ENCODE measurements at places on chromosomes 16 and 17. TPM values are rescaled to one million over a fixed set of nuclear protein-coding genes. Genes with fewer than 3 reads are reported as not detected.

DNA sequence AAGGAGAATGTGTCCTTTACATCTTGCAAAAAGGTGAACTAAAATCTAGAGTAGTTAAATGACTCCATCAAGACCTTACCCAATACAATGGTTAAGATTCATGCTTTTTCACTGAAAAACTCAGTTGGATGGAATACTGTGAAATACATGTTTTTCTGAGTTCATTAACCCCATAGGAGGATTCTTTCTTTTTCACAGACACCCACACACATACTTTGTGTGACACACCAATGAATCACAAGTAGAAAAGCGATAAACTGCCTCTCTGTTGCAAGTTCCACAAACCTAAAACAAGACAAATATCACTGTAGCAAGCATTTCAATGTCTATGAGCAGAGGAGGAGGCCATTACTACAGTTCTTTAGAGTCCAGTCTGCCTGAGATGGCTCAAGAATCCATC, 258.8 kb upstream of the CDH5 start:
- DNase-seq = no peak

- no peak for DNase-seq
Measured at GRCh38 chr16:75537776-75538175, 1.9 kb upstream of the CHST5 start.

DNA sequence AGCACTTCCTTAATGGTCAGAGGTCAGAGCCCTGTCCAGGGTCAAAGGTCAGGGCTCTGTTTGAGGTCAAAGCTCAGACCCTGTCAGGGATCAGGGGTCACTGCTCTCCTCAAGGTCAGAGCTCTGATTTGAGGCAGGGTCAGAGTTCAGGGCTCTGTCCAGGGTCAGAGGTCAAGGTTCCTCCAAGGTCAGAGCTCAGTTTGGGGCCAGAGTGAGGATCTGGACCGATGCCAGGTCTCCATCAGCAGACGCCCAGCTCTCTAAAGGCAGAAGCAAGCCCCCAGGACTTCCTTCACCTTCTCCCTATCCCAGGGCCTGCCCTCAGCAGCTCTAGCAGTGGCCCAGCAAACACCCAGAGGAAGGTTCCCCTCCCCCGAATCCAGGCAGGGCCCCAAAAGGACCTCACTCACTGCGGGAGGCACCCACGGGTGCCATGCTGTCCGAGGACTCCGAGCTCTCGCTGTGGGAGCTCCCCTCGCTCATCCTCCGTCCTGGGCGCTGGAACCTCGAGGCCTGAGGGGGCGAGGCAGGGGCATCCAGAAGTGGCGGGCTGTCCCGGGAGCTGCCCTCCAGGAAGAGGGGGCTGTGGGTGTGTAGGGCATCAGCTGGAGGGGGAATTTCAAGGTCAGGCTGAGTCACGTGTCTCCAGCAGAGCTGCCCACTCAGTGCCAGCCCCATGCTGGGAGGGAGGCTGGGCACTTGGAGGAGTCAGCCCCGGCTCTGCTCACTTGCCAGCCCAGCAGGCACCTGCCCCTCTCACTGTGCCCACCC, 26.7 kb downstream of the PIMREG start:
- DNase-seq = no peak

GRCh38 chr16:70759666-70760065, 41.3 kb downstream of the VAC14 start:
- DNase-seq = no peak

- no peak for DNase-seq
Measured at GRCh38 chr17:63647065-63647725, 25.0 kb downstream of the MAP3K3 start.

DNA sequence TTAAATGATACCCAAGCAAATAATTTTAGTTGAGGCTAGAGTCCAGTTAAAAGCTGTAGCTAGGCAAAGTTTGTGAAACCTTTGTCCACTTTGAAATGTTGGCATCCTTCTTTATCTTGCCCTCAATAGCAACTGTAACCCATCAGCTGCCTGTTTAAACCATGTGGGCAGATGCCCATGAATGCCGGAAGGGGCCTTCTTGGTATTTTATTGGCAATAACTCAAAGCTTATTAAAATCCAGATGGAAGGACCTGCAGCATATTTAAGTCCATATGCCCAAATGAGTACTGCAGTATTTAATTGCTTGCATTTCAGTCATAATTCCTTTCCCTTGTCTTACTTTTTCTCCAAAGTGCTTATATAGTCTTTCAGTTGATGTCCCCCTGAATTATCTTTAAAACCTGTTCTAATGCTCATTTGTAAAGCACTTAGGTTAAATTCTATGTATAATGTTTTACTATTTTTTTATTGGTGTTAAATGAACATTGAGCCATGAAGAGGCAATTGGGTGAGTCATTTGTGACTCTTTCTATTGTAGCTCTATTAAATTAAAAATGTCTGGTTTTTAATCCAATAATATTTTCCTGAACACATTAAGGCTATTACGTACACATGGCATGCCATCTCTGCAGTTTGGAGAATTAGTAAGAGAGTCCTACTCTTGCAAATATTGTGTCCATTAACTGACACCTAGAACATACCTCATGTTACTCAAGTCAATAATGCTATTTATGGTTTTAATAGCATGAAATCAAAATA, 225.3 kb downstream of the KCNJ2 start:
- DNase-seq = no peak

DNA sequence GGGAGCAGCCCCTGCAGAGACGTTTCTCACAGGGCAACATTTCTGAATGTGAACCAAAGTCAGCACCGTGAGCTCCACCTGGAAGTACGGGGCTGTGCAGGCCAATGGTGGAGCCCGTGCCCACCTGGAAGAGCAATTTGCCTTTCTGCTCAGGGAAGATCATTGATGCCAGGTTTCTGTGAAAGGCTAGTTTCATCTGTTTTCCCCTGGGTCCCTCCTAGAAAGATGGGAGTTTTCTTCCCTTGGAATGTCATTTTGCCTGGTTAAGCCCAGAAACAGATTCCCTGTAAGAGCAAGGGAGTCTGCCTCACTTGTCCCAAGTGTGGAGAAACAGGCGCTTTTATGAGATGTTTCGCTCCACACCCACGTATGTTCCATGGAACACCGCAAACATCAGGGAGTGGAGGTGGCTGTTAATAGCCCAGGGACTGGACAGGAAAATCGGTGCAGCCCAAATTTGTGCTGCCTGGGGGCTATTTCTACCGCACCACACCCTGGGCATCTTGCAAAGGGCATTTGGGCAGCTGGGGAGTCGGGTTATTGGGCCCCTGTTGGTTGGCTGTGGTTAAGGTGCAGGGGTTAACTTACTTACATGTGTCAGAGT, 2.6 kb downstream of the SLC6A4 start:
- no peak for DNase-seq

DNA sequence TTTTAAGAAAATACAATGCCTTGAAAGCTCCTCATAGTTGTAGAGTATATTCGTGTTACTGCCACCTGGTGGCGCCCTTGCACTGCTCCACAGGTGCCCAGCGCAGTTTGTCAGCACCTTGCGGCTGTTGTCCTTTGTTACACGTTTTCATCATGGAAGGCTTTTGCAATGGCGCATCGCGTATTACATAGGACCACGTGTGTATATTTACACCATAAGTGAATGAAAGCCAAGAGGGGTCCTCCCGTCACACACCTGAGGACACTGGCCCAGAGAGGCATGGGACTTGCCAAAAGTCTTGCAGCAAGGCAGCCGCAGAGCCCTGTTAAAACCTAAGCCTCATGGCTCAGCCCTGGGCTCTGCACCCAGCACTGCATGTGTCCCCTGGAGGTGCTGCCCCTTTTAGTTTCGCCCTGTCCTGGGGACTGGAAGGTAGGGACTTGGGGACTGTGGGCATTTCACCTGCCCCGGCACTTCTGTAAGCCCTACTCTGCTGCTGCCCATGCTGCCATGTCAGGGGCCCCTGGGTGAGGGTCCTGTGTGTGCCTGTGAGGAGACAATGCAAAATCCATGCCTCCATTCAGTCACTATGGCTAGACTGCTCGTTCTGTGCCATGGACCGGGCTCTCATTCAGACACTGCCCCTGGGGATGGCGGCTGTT, 24.3 kb downstream of the POLR3E start:
- peak; percentile 36 for DNase-seq

DNA sequence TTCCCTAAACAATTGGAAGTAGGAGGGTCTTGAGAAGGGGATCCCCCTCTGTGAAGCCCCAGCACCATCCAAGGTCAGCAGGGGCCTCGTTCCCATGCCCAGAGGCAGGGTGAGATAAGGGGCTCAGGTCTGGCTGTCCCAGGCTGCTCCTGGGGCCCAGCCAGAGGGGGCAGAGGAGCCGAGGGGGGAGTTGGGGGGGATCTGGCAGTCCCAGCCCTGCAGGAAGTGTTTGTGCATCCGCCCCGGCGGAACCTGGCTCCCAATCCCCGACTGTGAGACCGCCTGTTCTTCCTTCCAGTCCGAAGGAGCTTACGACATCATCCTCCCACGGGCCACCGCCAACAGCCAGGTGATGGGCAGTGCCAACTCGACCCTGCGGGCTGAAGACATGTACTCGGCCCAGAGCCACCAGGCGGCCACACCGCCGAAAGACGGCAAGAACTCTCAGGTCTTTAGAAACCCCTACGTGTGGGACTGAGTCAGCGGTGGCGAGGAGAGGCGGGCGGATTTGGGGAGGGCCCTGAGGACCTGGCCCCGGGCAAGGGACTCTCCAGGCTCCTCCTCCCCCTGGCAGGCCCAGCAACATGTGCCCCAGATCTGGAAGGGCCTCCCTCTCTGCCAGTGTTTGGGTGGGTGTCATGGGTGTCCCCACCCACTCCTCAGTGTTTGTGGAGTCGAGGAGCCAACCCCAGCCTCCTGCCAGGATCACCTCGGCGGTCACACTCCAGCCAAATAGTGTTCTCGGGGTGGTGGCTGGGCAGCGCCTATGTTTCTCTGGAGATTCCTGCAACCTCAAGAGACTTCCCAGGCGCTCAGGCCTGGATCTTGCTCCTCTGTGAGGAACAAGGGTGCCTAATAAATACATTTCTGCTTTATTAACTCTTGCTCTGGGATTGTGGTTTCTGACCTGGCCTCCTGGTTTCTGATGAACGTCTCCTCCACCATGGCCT, 14.9 kb downstream of the GPRC5C start:
- DNase-seq = no peak

DNA sequence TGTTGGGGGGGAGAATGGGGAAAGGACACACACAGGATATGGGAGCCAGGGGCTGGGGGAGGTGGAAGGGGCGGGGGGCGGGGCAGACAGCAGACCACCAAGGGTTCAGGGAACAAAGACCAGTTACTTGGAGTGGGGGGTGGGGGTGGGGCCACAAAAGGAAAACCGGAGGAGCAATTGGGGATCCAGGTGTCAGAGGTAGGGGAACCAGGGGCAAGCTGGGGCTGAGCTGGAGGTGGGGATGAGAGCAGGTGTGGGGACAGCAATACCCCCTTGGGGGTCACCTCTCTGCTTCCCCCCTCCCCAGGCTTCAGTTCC, 1.4 kb upstream of the ORAI3 start:
- DNase-seq = no peak

DNA sequence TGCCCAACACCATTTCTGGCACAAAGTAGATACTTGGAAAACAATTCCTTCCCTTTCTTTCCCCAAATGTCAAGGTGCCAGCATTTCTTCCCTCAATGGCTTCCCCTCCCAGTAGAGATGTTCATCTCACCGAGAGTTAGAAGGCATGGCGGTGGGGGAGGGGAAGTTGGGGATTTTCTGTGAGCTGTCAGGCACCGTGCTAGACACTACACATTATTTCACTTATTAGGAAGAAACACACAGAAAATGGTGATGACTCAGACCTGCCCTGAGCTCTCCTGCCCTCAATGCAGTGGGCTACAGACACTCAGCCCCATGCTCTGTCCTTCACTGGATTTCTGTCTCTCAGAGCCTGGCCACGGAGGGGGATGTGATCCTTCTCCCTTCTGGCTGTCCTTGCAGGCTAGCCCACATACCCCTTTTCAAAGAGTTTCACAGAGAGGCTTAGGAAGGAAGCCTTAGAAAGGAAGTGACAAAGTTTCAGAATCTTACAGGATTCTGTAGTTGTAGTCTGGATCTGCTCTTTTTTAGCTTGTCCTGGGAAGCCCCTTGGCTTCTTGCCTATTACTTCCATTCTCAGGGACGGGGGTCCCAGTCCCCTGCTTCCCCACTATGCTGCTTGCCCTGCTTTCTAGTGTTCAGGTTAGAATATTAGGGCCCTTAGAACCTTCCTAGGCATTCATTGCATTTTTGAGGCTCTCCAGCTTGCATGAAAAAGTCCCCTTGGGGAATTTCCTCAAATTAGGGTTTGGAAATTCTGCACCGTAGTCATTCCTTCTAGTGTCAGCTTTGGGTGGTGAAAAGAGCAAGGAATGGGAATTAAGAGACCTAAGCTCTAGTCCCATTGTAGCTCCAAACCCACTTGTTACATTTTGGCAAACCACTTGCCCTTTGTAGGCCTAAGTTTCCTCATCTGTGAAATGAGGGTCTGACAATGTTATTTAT, 12.2 kb upstream of the CCL5 start:
- no peak for DNase-seq

DNA sequence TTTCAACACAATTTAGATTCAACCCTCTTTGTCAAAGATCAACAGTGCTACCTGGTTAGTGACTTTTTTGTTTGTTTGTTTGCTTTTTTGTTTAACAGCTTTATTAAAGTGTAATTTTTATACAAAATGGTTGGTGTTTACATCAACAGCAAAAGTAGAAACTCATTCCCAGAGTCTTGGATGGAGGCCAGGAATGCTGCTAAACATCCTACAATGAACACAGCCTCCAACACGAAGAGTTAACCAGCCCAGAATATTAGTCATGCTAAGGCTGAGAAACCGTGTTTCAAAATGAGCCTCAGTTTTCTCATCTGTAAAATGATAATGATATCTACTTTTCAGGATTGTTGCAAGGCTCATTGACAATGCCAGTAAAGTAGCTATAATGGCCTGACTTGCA, 211.0 kb upstream of the MAF start:
- DNase-seq = no peak

DNA sequence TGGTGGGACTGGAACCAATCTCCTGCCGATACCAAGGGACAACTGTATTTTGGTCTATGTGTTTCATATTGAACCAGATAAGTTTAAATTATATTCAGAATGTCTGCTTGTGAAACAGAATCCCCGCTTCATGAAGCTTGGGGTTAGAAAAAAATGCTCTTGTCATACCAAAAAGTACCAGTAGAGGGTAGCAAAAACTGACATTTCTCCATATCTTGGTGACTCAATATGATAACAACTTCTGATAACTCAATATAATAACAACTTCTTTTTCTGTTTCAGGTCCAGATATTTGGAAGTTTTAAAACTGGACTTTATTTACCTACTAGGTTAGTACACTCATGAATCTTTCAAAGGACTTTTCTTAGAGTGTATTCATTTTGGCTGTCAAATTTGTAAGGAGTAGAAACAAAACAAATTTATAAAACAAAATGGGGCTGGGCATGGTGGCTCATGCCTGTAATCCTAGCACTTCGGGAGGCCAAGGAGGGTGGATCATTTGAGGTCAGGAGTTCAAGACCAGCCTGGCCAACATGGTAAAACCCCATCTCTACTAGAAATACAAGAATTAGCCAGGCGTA, 52.3 kb upstream of the ADCY7 start:
- DNase-seq = no peak

- DNase-seq = no peak
Measured at GRCh38 chr17:50949989-50950877, 84.1 kb upstream of the TOB1 start.

- no peak for DNase-seq
Measured at GRCh38 chr16:71853413-71853812, 7.6 kb downstream of the ATXN1L start.

The VPS35 gene
- 82.0 TPM for total RNA-seq

The TLCD2 gene
- 0.15 TPM for total RNA-seq

The NOG gene
- not detected for total RNA-seq

The NPIPB13 gene
- 6.6 TPM for total RNA-seq

The DCAF7 gene
- total RNA-seq = 103 TPM

The KRTAP4-5 gene
- not detected for total RNA-seq

The RAMP2 gene
- total RNA-seq = 0.43 TPM

The ADAP2 gene
- 7.4 TPM for total RNA-seq

The NPW gene
- 1.3 TPM for total RNA-seq

The MT1A gene
- not detected for total RNA-seq

The HSPB9 gene
- total RNA-seq = not detected

The ZNF598 gene
- 71.3 TPM for total RNA-seq

The MEOX1 gene
- 0.53 TPM for total RNA-seq

Data from GM12878 (cell line).